ENCODE measurements at places on chromosomes 16 and 17.

- DNase-seq = no peak
Observed at GRCh38 chr16:30903596-30903995, 7.2 kb downstream of the CTF1 start.

DNA sequence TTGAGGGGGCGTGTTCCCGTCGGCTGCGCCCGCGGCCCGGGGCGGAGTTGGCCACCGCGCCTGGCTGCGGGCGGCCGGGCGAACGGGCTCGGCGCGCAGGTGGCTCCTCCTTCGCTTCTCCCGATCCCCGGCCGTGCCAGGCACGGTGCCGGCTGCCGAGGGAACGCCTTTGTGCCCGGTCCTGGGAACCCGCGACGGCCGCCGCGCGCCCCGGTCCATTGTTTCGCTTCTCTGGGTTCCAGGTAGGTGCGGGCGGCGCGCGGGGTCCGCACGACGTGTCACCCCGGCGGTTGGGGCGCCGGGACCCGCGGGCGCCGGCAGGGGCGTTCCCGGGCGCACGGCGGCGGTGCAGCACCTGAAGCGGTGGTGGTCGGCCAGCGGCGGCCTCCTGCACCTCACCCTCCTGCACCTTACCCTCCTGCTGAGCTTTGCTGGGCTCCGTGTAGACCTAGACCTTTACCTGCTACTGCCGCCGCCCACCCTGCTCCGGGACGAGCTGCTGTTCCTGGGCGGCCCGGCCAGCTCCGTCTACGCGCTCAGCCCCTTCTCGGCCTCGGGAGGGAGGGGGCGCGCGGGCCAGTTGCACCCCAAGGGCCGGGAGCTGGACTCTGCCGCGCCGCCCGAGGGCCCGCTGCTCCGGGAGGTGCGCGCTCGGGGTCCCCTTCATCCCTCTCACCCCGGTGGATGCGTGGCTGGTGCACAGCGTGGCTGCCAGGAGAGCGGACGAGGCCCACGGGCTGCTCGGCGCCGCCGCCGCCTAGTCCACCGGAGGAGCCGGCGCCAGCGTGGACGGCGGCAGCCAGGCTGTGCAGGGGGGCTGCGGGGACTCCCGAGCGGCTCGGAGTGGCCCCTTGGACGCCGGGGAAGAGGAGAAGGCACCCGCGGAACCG, 99.9 kb downstream of the EFCAB13 start:
- peak; percentile 42 for DNase-seq

- no peak for DNase-seq
Observed at GRCh38 chr17:77366558-77367245, 225.9 kb downstream of the SEC14L1 start.

DNA sequence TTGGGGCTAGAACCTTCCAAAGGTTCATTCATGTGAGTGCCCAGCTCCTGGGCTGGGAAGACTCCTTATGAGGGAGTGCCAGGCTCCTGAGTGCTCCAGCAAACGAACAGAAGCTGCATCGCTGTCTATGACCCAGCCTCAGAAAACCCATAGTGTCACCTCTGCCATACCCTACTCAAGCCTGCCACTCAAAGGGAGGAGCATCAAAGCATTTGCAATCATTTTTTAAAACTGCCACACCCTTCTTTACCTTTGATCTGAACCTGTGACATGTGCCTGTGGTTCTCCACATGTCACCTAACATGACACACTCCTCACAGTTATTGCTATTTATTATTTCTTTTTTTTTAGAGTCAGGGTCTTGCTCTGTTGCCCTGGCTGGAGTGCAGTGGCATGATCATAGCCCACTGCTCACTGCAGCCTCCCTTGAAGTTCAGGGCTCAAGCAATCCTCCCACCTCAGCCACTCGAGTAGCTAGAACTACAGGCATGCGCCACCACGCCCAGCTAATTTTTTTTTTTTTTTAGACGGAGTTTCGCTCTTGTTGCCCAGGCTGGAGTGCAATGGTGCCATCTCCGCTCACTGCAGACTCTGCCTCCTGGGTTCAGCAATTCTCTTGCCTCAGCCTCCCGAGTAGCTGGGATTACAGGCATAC, 7.3 kb upstream of the KDM8 start:
- DNase-seq = no peak

DNA sequence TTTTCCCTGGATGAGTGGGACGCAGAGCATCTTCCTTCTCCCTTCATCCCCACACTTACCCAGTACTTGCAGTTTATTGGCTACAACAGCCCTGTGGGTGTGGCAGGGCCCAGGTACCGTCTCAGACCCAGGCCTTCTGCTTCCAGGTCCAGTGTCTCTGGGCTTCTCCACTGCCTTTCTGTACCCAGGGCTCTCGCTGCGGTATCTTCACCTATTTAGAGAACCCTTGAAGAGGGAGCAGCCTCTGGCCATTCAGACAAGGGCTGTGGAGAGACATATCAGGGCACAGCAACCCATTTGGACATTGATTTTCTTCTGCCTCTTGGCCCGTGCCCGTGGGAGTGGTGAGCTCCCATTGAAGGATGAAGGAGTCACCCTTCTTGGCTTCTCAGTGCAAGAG, 17.3 kb downstream of the TBX4 start:
- no peak for DNase-seq

DNA sequence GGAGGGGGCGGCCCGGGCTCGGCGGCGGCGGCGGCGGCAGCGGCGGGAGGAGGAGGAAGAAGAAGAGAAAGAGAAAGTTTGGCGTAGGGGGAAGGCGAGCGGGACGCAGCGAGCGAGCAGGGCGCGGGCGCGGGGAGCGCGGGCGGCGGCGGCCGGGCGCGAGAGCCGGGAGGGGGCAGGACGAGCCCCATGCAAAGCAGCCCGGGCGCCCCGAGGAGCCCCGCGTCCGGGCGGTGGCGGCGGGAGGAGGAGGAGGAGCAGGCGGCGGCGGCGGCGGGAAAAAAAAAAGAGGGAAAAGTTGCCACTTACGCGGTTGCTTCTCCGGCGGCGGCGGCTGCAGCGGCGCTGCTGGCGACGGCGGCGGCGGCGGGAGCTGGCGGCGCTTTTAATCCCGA, 10.3 kb upstream of the ZFHX3 start:
- no peak for DNase-seq

- no peak for DNase-seq
Observed at GRCh38 chr16:58492066-58492465, 7.9 kb upstream of the NDRG4 start.

DNA sequence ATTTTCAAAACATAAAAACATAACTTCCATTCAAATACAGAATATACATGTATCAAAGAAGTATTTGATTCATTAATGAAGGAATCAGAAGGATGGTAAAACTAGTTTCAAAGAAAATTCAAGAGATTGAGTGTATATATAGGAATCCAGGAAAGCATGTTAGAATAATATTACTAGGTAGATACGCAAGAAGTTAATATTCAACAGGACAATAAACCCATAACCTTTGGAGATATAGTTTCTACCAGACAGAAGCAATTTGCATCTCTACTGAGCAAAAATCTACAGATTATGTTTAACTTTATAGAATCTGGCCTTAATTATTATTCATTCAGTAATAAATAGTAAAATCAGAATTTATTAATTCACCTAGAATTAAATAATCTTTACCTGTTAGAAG, 166.8 kb downstream of the CNTNAP4 start:
- no peak for DNase-seq

- peak; percentile 86 for DNase-seq
Observed at GRCh38 chr17:60139438-60140285, 10.1 kb upstream of the CA4 start.

- DNase-seq = peak; percentile 86
Observed at GRCh38 chr17:68435876-68436842, 21.1 kb downstream of the WIPI1 start.

DNA sequence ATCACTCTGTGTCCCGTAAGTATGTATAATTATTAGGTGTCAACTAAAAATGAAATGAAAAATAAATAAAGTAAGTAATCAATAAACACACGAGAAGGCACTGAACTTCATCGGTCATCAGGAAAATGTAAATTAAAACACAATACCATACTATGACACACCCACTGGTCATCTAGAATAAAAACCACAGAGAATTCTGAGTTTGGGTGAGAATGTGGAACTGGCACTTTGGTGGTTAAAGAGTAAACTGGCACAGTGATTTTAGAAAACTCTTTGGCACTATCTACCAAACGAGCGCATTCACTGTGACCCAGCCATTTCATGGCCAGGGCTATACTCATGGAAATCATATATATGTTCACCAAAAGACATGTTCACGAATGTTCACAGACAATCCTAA, 98.2 kb downstream of the HS3ST3A1 start:
- no peak for DNase-seq

DNA sequence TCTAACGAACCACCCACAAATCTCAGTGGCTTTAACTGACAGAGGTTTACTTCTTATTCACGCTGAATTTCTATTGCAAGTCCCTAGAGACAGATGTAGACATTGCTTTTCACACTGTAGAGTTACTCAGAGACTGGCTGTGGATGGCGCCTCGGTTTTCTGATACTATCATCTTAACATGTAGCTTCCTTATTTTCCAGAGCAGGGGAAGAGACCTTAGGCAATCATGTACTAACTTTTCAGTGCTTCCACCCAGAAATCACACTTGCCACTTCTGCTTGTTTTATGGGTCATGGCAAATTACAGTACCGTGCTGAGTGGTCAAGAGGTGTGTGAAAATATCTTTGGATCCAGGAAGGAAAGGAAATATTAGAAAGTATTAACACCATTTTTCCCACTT, 65.4 kb downstream of the MAF start:
- DNase-seq = no peak

GRCh38 chr16:78816499-78817195, 717.2 kb downstream of the WWOX start:
- no peak for DNase-seq

GRCh38 chr17:21460358-21460757, 84.2 kb downstream of the KCNJ12 start:
- no peak for DNase-seq

- DNase-seq = no peak
Observed at GRCh38 chr17:45364531-45365390, 47.9 kb upstream of the MAP3K14 start.

DNA sequence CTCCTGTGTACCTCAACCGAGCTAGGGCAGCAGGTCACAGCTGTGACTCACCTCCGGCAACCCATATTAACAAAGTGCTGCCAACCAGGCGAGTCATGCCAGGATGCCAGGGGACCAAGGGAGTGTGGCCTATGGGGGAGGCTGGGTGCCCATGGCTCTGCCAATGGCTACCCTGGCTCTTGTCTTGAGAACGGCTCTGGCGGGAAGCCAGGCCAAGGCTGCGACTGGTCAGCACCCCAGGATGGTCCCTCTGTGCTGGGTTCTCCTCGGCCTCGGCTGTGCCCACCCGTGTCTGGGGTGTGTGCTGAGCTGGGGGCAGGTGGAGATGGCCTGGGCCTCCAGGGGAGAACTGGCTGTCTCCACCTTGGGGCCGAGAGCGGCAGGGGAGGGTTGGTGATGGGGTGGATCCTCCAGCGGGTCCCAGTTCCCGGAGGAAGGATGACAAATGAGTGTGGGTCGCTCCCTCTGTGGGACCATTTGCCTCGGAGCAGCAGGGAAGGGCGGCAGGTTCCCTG, 75.8 kb downstream of the MRC2 start:
- no peak for DNase-seq

DNA sequence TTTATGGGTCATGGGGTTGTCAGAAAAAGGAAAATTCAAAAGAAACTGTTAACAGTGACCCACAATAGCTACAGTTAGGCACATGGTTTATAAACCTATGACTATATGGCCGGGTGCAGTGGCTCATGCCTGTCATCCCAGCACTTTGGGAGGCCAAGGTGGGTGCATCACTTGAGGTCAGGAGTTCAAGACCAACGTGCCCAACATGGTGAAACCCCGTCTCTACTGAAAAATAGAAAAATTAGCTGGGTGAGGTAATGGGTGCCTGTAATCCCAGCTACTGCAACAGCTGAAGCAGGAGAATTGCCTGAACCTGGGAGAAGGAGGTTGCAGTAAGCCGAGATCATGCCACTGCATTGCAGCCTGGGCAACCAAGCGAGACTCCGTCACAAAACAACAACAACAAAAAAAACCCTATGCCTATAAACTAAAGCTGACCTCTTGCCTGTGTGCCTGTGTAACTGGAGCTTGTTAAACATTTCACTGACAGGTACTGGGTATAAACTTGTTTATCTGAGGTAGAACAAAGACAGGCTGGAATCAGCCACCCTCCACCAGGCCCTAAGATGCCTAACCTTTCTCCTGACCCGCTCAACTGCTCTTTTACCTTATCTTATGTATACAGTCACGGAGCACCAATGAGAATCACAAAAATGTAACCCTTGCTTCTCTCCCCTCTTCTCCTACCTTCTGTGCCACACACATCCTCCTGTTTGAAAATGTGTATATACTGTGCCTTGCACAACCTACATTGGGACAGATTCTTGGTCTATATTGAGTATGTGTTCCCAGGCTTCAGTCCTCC, 62.9 kb upstream of the ATF7IP2 start:
- DNase-seq = peak; percentile 35

DNA sequence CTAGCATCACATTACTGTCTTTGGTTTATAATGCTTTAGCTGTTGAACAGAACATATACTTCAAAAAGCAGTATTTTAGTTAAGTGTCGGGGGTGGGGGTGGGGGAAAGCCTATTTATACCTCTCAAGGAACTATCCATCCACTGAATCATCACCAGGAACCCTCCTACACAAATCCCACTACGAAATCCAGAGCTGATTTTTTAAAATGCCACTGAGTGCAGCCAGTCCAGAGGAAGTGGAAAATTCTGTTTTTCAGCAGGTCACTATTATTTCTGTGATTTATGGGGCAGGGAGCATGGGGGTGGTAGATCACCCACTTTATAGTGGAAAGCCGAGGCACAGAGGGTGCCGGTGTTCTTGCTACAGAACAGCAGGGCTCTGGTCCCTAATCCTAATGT, 284.1 kb downstream of the SOX9 start:
- DNase-seq = no peak
